ENCODE measurements at places on chromosomes 7 and 10.

DNA sequence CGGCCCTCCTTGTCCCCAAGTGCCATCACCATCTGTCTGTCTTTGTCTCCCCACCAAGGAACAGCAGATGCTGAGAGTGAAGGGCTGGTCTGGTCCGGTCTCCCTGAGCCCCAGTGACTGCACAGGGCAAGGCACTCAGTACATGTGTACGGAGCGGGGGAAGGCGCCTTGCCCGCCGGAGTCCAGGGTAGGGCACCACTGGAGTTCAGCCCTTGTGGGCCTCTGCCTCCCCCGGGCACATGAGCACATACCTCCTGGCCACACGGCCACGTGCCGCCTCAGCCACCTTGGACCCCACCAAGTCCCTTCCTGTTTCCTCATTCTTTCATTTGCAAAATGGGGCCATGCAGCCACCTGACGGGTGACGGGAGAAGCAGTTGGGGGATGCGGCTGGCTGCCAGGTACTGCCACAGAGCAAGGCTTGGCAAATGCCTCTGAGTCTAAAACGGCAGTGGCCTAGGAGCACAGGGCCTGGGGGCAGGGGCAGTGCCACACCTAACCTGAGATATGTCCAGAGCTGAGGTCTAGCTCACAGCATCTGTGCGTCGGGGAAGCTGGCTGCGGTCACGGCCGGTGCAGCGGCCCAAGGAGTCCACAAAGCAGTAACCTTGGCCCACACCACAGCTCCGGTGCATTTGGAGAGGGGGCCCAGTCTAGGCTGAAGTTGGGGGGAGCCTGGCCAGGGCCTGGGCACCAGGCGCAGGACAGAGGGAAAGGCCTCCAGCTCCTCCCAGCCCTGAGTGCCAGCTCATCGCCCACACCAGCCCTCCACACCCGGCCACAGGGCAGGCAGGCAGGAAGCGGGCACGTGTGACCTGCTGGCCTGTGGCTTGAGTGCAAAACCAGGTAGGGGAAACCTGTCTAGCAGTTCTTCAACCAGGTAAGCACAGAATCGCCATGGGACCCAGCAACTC is 5.2 kb downstream of the ADAP1 start:
- no peak for DNase-seq

DNA sequence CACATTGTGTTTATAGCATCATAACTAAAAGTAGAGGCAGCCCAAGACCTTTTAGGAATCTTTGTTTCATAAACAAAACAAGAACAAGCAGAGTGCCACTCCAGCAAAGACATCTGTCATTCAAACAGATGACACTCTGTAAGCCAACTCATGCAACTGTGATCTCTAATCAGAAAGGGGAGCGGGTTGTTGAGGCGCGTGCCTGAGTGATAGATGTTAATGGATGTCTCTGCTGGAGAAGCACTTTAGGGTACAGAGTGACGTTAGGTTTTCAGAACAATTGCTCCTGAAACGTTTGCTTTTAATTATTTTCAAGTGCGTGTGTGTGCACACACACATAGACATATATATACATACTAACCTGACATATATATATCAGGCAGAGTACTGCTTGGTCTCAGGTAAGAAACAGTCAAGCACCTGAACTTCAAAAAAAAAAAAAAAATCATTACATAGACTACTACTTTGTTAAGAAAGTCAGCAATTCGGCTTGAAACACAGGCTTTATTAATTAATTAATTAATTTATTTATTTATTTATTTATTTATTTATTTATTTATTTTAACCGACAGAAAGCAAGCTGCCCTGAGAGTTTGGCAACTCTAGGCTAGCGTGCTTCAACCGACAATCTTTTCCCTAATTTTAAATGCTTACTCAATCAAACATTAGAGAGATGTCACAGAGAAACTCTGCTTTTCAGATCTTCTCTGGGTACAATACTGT is 109.1 kb downstream of the POU6F2 start:
- DNase-seq, result no peak

DNA sequence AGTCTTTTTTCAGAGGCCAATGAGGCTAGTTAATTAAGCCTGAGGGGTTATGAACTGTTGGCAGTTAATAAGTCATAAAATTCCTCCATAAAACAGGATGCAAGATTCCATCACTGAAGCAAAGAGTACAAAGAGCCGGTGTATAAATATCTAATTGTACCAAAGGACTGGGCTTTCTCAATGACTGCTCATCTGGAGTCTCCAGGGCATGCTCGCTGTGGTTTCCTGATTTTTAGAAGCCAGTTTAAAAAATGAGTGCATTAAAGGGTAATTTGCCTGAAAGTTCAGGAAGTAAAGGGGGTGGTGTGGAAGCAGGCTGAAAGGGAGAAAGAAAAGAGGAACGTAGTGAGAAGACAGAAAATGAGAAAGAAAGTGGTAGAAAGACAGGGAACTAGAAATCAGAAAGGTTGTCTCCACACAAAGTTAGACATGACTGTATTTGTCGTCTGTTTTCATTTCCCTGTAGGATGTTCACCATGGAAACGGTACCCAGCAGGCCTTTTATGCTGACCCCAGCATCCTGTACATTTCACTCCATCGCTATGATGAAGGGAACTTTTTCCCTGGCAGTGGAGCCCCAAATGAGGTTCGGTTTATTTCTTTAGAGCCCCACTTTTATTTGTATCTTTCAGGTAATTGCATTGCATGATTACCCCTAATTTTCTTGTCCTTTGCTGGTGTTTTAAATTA is 282.3 kb downstream of the TWIST1 start:
- DNase-seq, result no peak

GRCh38 chr7:138713191-138713590 is 12.0 kb upstream of the SVOPL start:
- DNase-seq, result no peak

DNA sequence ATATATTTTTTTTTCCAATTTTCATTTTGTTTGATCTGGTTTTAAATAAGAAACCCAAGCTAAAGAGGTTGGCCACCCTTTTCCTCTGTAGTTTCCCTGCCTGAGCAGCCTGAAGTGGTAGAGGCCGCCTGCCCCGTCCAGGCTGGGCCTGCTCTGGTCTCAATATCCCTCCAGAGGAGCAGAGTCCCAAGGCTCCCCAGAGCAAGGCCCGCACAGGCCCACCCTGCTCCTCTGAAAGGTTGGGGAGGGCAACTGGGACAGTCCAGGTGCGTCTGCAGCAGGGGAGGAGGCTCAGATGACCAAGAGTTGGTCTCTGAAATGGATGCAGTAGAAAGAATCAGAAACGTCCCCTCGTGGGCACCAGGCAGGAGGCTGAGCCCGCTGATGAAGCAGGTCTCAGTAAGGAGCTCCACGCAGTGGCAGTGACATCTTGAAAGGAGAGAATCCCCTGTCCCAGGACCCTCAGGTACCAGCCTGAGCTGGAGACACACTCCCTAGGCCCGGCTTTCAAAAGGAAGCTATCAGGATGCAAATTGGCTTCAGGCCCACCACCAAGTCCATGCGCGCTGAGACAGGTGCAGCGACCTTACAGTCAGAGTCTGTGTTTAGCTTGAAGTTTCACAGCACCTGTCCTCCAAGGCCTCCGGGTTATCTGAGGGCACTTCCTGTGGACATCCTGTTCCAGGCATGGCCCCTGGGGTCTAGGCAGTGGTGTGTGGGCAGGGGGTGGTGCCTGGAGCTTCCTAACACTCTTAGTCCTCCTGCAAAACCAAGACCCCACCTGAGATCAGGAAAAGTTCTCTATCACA is 37.7 kb downstream of the EN2 start:
- no peak for DNase-seq

- DNase-seq, result no peak
Measured at GRCh38 chr7:113824117-113824823, 94.5 kb downstream of the PPP1R3A start.

DNA sequence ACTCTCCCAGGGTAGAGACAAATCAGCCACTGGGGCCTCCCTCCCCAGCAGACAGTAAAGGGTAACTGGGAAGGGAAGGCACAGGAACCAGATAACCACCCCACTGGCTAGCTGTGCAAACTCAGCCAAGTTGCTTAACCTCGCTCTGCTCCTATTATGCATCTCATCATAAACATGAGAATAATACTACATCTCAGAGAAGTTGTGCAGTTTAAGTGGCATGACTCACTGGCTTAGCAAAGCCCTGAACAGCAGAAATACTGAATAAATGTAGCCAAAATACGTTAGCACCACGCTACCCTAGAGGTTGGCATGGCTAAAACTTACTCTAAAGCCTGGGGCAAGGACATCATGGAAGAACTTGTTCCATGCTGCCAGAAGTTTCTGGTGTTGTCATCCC is 128.1 kb upstream of the ANK3 start:
- DNase-seq, result no peak

DNA sequence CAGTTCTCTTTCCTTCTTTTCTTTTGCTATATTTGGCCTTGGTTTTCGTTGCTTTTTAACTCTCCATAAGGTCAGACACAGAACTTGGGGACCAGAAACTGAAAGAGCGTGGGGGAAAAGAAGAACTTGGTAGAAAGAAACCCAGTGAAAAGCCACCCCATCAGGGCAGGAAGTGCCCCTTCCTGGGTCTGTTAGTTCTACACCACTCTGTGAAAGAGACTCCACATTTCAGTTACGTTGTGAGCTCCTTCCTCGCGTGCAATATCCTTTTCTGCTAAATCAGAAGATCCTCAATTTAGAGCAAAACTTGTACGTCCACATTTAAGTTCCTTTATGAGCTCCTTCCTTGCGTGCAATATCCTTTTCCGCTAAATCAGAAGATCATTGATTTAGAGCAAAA is 220.6 kb upstream of the FOXK1 start:
- no peak for DNase-seq

DNA sequence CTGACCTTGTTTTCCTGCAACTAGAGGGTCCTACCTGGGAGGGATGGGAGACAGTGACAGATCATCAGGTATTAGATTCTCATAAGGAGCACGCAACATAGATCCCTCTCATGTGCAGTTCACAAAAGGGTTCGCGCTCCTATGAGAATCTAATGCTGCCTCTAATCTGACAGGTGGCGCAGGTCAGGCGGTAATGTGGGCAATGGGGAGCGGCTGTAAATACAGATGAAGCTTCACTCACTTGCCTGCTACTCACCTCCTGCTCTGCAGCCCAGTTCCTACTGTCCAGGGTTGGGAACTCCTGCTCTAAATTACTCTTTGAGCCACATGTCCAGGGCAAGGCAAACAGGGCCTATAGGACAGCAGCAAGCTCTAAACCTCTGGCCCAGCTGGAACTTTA is 46.2 kb downstream of the GFRA1 start:
- DNase-seq, result no peak

GRCh38 chr10:86295791-86296190 is 70.8 kb downstream of the GRID1 start:
- no peak for DNase-seq

- DNase-seq, result peak; percentile 17
Measured at GRCh38 chr10:119737823-119738222, 12.0 kb downstream of the INPP5F start.

DNA sequence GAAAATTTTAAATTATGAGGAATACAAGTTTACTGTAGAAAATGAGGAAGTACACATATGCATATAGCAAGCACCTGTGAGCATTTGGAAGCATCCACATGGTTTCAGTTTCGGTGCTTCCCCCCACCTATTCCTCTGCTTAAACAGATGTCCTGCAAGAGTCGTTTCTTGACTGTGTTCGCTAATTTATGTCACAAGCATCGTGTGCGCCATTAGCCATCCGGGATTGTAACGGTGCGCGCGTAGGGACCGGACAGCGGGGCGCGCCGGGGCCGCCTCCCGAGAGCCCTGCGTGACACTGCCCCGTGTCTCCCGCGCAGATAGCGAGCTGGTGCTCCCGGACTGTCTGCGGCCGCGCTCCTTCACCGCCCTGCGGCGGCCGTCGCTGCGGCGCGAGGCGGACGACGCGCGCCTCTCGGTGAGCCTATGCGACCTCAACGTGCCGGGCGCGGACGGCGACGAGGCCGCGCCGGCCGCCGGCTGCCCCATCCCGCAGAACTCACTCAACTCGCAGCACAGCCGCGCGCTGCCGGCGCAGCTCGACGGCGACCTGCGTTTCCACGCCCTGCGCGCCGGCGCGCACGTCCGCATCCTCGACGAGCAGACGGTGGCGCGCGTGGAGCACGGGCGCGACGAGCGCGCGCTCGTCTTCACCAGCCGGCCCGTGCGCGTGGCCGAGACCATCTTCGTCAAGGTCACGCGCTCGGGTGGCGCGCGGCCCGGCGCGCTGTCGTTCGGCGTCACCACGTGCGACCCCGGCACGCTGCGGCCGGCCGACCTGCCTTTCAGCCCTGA is 90.9 kb downstream of the NEURL1 start:
- DNase-seq, result peak; percentile 67

DNA sequence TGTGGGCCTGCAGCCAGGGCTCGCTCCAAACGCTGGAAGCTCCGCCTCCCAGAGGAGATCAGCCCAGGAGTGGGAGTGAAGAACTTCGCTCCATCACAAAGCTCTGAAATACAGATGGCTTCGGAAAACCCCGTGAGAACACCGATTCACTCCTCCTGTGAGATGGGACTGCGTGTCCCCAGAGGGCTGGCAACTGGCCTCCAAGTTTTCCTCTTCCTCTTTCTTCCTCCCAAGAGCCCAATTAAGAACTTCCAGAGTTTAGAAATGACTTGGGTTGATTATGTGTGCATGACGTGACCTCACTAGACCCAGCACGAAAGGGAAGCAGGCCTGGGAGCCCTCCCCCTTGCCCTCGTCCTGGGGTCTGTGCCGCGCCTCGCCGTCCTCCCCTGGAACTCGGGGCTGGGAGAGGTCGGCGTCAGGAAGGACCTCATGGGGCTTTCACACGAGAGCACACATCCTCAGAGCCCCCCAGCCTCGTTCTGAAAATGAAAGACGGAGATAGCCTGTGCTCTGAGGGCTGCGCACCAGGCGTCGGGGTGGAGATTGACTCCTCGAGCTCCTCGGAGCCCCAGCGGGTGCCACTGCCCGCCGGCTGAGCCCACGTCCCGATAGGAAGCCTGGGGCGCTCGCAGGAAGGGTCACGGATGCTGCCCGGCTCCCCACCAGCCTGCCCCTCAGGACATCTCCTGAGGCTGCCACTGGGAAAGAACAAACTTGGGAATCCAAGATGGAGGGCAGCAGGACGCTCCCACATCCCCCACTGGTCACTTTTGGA is 37.8 kb downstream of the PTPRN2 start:
- no peak for DNase-seq

DNA sequence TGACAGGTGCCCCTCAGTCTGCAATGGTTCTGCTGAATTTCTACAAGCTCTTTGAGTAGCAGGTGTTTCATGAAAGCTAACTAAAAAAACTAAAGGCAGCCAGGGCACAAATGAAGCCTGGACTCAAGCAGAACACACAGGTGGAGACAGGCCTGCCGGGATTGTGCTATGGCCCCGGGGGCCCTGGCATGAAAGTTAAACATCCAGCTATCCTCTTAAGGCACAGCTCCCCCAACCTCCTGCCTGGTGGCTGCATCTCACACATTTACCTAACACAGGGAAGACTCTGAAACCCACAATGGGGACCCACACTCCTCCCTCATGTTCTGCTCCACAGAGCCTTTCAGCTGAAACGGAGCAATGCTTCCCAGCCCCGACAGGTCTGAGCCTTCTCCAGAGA is 76.3 kb upstream of the CAMK2B start:
- no peak for DNase-seq

DNA sequence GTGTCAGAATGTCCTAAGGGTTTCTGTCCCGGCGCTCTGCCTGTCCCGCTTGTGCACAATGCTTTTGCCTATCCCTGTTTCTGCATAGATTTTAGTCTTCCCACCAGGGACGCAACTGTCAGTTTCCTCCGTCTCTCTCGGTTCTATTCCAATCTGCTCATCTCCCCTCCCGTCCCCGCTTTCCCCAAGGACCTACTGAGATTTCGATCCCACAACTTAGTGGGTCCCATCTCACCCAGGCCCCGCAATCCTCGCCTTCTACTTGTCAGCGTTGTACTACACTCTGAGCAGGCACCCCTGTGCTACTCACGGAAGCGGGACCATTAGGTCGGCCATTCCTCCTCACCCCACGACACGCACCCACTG is 519 bp upstream of the ZNF655 start:
- no peak for DNase-seq
